ENCODE measurements at places on chromosomes 13 and 19. TPM values are rescaled to one million over a fixed set of nuclear protein-coding genes. Genes with fewer than 3 reads are reported as not detected.

SPINT2 gene
- total RNA-seq: 7.7 TPM

URAD gene
- not detected for total RNA-seq

ACP5 gene
- total RNA-seq: not detected

CASP14 gene
- not detected for total RNA-seq

FGF14 gene
- not detected for total RNA-seq

GPC6 gene
- total RNA-seq: 4.1 TPM

BRSK1 gene
- 0.89 TPM for total RNA-seq

TDRD3 gene
- 4.6 TPM for total RNA-seq

FCER2 gene
- not detected for total RNA-seq

S1PR5 gene
- total RNA-seq: not detected

WDR62 gene
- total RNA-seq: 6.1 TPM

CEACAM3 gene
- total RNA-seq: not detected

- DNase-seq: no peak
Observed at GRCh38 chr19:8393192-8393870, 3.2 kb downstream of the RAB11B start.

GRCh38 chr19:5690955-5691821, 1.1 kb downstream of the RPL36 start:
- DNase-seq: peak; percentile 70

DNA sequence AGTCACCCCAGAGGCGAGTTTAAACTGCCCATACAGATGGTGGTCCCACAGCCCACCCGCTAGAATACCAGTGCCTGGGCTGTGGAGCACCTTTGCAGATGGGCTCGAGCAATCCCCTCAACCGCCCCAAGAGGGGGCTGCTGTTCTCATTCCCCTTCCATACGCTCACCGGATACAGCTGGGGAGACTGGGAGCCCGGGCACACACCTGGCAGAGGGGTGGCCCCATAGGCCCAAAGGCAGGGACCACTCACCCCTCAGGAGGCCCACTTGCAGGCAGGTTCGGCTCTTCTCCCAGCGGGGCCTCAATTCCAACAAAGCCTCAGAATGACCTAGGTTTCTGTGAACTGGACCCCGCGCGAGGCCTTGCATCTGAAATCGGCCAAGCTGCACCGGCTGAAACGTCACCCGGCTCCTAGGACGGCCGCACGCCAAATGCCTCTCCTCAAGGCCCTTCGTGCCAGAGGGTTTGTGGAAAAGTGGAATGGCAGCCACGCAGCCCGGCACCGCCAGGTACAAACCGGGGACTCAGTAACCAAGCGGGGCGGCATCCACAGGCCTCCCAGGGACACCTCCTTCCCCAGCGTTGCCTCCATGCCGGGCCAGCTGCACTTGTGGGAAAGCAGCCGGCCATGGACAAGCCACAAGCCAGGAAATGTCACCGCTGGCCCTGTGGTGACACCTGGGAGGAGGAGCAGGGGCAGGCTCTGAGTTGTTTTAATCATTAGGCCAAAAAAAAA, 18.7 kb downstream of the MLLT1 start:
- DNase-seq: no peak

- DNase-seq: no peak
Observed at GRCh38 chr13:34076319-34076718, 258.4 kb downstream of the RFC3 start.

DNA sequence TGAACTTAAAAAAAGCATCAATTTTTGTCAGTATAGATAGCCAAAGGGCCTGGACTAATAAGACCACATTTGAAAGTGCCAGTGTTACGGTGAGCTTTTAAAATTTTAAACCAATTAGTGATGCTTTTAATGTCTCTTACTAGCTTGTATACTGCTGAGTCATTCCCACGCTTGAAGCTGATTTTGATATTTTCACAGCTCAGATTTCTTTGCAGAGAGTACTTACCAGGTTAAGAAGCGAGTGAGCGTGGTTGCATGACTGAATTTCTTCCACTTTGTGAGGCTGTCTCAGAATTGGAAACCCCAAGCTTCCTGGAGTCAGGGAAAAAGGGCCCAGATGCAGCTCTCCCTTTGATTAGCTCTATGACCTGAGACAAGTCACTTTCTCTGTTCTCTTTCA, 74.5 kb upstream of the NBEA start:
- DNase-seq: no peak

DNA sequence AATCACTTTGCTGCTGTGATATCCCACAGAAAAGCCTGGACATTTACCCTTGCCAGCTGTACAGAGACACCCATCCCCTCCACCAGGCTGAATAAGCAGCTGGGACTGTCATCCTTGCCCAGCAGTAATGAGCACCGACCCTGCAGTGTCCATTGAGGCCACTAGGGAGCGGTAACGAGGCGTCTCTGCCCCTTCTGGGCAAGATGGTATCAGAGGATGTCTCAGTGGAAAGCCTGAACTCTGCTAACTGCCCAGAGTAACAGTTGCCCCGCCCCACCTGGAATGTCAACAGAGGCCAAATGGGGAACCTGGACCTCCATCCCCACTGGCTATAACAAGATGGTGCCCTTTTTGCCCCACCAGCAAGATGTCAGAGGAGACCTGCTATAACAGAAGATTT, 22.8 kb upstream of the CEACAM20 start:
- DNase-seq: peak; percentile 53

DNA sequence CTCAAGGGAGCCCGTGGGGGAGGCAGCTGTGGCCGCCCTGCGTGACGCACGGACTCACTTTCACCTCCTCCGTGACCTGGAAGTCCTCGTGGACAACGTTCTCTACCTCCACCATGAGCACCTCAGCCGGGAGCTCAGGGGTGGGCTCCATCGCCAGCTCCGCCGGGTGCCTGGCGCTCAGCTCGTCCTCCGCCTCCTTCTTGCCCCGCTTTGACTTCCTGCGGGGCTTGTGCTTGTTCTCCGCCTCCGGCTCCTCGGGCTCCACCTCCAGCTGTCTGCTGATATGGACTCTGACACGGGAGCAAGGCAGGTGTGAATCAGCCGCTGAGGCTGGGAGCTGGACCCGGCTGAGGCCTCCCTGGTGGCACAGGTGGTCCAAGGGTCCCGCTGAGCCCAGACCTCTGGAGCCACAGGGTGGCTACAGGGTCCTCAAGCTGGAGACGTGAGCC, 8.2 kb downstream of the LONP1 start:
- DNase-seq: no peak

- DNase-seq: no peak
Observed at GRCh38 chr19:45668342-45668871, 386 bp downstream of the GIPR start.

DNA sequence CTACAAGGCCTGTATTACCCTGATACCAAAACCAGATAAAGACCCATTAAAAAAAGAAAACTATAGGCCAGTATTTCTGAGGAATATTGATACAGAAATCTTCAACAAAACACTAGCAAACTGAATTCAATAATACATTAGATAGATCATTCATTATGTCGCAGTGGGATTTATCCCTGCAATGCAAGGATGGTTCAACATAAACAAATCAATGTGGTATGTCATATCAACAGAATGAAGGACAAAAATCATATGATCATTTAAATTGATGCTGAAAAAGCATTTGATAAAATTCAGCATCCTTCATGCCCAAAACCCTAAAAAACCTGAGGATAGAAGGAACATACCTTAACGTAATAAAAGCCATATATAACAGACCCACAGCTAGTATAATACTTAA, 50.0 kb downstream of the RB1 start:
- DNase-seq: no peak

- no peak for DNase-seq
Observed at GRCh38 chr19:2014731-2015607, 545 bp downstream of the BTBD2 start.
